ENCODE measurements at places on chromosomes 2 and 18.

GRCh38 chr2:235939471-235939870 lies 228.7 kb downstream of the GBX2 start:
- DNase-seq = no peak

DNA sequence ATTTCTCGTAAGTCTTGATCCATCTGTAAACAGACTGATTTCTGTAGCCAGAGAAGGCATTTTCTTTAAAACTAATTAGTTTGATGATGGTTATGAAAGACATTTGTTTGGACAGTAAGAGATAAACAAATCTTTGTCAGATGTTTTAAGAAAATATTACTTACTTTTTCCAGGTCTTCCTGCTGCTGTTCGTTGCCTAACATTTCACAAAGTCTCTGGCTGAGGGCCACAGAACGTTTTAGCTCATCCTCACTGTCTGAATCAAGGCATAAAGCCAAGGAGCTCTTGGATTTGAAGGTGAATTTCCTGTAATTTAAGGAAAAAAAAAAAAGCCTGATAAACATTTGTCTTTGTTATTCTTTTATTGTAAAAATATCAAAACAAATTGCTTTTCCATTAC lies 57.8 kb downstream of the VIL1 start:
- DNase-seq = no peak

DNA sequence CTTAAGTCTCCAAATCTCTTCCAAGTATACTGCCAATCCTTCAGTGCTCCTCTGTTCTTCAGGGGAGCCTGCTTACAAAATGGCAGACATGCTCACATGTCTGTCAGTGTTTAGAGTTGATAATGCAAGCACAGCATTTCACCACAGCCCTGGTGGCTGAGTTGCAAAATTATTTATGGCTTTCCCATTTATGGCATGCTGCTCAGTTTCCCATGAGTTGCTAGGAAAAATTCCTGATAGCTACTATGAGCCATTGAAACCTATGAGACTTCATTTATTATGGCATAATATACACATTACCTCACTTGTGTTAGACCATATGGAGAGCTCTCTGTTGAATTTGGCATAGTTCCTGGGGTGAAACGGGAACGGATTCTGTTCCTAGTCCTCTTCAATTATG lies 448.7 kb upstream of the TCF4 start:
- DNase-seq = no peak

DNA sequence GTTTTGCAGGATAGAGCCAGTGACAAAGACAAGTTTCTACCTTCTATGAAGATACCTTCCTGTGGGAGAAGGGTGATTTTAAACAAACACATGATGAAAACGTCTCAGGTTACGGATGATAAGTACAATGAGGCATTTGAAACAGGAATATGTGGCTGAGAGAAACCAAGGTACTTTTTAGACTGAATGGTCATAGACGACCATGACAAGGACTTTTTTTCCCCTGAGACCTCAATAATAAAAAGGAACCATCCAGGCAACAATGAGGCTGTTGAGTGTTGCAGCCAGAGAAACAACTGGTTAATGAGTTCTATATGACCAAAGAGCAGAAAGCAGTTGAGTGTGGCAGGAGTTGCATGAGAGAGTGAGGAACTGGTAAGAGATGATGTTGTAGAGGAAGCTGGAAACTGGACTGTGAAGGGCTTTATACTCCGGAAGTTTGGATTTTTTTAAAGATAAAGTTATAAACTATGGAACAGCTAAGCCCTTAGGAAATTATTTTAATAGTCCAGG lies 306.1 kb upstream of the CYRIA start:
- no peak for DNase-seq

GRCh38 chr2:232228332-232228731 lies 150.2 kb upstream of the ALPP start:
- no peak for DNase-seq

DNA sequence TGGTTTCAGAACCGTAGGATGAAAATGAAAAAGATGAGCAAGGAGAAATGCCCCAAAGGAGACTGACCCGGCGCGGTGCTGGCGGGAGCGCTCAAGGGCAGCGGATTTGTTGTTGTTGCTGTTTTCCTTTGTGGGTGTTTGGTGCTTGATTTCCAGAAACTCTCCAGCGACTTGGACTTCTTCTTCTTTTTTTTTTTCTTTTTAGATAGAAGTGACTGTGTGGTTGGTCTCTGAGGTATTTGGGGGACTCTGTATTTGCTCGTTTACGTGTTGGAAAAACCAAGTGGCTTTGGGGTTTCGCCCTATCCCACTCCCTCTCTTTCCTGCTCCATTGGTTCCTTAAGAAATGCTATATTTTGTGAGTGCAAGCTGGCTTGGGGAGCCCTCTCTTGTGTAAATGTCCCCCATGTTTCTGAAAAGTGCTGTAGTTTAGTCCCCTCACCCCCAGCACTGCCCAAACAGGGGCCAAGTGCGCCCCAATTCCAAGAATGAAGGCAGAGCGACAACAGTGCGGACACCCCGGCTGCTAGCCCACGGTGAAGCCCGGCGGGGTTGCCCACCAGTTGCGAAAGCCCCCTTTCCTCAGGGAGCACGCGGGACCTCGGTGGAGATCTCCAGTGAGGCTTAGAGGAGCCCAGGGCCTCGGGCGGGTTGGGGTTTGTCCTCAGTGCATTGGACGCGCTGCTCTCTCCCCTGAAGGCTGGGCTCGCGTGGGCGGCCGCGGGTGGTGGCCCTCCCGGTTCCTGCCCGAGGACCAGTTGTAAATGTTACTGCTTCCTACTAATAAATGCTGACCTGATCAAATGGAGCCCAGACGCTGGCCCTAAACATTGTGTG lies 1.8 kb downstream of the HOXD9 start:
- DNase-seq = no peak

DNA sequence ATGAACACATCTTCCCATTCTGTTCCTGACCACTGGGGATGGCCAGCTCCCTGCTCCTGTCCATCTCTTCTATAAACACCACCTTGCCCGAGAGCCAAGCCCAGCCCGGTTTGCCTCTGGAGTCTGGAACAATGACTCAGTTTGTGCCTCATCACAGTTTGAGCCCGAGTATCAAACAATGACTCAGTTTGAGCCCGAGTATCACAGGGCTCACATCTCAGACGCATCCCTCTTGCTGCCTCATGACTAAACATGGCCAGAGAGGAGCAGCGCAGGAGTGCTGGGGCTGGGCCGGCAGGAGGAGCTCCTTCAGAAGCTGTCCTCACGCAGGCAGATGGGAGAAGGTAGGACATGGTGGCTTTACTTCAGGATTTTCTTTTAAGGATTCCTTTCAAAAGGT lies 68.7 kb downstream of the PXDN start:
- DNase-seq = peak; percentile 75

- no peak for DNase-seq
Measured at GRCh38 chr2:150051004-150051403, 436.5 kb downstream of the RND3 start.

- no peak for DNase-seq
Measured at GRCh38 chr2:145503511-145503910, 983.6 kb upstream of the ZEB2 start.

DNA sequence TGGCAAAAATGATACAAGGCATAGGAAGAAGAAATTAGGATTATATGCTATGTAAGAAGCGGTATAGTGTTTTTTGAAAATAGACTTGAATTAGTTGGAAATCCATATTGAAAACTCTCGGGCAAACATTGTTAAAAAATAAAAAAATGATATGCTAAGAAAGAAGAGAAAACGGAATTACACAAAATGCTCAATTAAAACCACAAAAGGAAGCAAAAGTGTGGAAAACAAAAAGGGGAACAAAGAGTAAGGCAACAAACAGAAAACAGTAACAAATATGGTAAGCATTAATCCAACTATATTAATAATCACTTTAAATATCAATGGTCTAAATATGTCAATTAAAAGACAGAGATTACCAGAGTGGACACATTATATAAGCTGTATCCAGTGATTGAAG lies 58.4 kb downstream of the TXNL1 start:
- no peak for DNase-seq

DNA sequence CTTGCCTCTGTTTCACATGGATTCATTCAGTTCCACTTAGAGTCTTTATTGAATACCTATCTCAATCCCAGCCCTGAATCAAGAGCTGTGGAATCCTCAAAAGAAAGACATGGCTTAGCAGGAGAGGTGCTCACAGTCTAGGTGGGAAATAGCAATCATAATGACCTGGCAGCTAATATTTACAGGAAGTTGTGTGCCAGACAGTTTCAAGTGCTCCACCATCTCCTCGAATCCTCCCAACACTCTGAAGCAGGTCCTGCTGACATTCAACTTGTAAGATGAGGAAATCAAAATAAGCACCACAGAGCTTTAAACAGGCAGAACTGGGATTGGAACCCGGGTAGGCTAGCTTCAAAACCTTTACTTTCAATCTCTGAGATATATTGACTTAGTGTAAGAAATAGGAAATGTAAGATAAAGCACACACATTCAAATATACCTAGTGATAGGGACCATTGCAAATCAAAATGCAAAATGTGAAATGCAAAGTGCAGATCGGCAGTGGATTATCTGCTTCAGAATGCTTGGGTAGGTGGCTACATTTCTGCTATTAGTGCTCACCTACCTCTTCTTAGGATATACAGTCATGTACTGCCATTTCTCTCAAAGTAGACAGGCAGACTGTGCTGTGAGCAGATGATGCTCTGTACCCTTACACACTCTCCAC lies 182.0 kb downstream of the PRKCE start:
- no peak for DNase-seq
